ENCODE measurements at places on chromosomes 3 and 15. TPM values are rescaled to one million over a fixed set of nuclear protein-coding genes. Genes with fewer than 3 reads are reported as not detected.

The CEP19 gene
- 2.5 TPM for total RNA-seq

The GOLGA8G gene
- total RNA-seq: not detected

The RETNLB gene
- not detected for total RNA-seq

The BNC1 gene
- total RNA-seq: 8.7 TPM

The HESX1 gene
- total RNA-seq: not detected

The CRABP1 gene
- not detected for total RNA-seq

The DAZL gene
- total RNA-seq: not detected

The AMT gene
- total RNA-seq: 0.58 TPM

The MKRN3 gene
- not detected for total RNA-seq

The CADPS gene
- under 0.01 TPM for total RNA-seq

The NAA50 gene
- total RNA-seq: 130 TPM

The IL1RAP gene
- total RNA-seq: 11.7 TPM

The LRRC2 gene
- not detected for total RNA-seq

The GCSAM gene
- total RNA-seq: not detected

The IL12A gene
- 1.7 TPM for total RNA-seq

The CAPN3 gene
- total RNA-seq: 0.35 TPM

The CCDC191 gene
- 0.86 TPM for total RNA-seq

The KBTBD13 gene
- total RNA-seq: not detected

The MORF4L1 gene
- total RNA-seq: 318 TPM

The NAA80 gene
- total RNA-seq: 18.2 TPM

The IQCF5 gene
- total RNA-seq: not detected

The PYGO1 gene
- total RNA-seq: 3.9 TPM

The CFAP91 gene
- total RNA-seq: not detected

The GOLGA6L9 gene
- under 0.01 TPM for total RNA-seq

The CSPG5 gene
- total RNA-seq: not detected

The SATB1 gene
- total RNA-seq: 2.3 TPM

The CHDH gene
- not detected for total RNA-seq

The CCDC54 gene
- not detected for total RNA-seq

The CYP11A1 gene
- 3.2 TPM for total RNA-seq

The MAGI1 gene
- 2.5 TPM for total RNA-seq

The FOXP1 gene
- 18.5 TPM for total RNA-seq

The SLCO2A1 gene
- 0.18 TPM for total RNA-seq

The HDGFL3 gene
- total RNA-seq: 25.3 TPM

The TP63 gene
- total RNA-seq: not detected

The DZIP1L gene
- 13.8 TPM for total RNA-seq

The H1-8 gene
- total RNA-seq: not detected

The FMN1 gene
- 1.2 TPM for total RNA-seq

The RNF7 gene
- 140 TPM for total RNA-seq

The NOX5 gene
- 0.29 TPM for total RNA-seq

The GOLGA6A gene
- total RNA-seq: not detected

The ADGRG7 gene
- not detected for total RNA-seq

The ALDH1A2 gene
- 2.6 TPM for total RNA-seq

The OSBPL10 gene
- total RNA-seq: 8.6 TPM

The GP9 gene
- total RNA-seq: not detected

The MFSD1 gene
- 195 TPM for total RNA-seq

The CFAP100 gene
- not detected for total RNA-seq

The TEX9 gene
- 1.9 TPM for total RNA-seq

The MKRN2OS gene
- total RNA-seq: not detected

The RTP3 gene
- total RNA-seq: not detected

The PCSK6 gene
- total RNA-seq: not detected

The NRROS gene
- not detected for total RNA-seq

The ASB14 gene
- not detected for total RNA-seq

The EPHB1 gene
- total RNA-seq: under 0.01 TPM

The SLC24A5 gene
- total RNA-seq: not detected

The EPHA6 gene
- not detected for total RNA-seq

The ERC2 gene
- total RNA-seq: not detected

The CGNL1 gene
- not detected for total RNA-seq

The PLA2G4D gene
- total RNA-seq: not detected

The ST3GAL6 gene
- total RNA-seq: 0.58 TPM

The WDR93 gene
- 1.2 TPM for total RNA-seq
